ENCODE measurements at places on chromosomes 7 and 10.
A peak's percentile ranks its signal among the peaks of the same experiment; 100 is the strongest.

- DNase-seq: peak; percentile 54
These were observed 638 bp downstream of the EGR2 start for GRCh38 chr10:62815381-62816075.

GRCh38 chr10:72322030-72322279, 32.8 kb downstream of the DNAJB12 start:
- DNase-seq: peak; percentile 27

DNA sequence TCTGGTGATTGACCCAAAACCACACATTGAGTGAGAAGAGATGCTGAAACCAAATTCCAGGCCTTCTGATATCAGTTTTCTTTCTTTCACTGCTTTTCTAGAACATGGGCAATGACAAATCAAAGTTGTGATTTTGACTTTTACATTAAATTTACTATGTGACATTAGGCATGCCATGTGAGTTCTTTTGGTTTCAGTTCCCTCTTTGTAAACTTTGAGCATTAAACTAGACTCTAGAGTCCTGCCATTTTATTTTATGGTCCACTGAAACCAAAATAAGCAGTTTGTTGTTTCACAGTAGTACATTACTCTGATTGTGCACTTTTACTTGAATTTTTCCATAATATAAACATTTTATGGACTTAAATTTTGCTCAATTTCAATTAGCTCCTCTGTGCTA, 381.1 kb upstream of the SEMA3D start:
- DNase-seq: no peak

GRCh38 chr10:91049296-91049987, 128.6 kb upstream of the ANKRD1 start:
- no peak for DNase-seq

GRCh38 chr10:104234934-104235333, 2.8 kb upstream of the CFAP43 start:
- DNase-seq: no peak

- DNase-seq: no peak
These were observed 7.4 kb downstream of the MCM10 start for GRCh38 chr10:13168781-13169180.

- no peak for DNase-seq
These were observed 2.0 kb upstream of the PURB start for GRCh38 chr7:44887293-44887692.

DNA sequence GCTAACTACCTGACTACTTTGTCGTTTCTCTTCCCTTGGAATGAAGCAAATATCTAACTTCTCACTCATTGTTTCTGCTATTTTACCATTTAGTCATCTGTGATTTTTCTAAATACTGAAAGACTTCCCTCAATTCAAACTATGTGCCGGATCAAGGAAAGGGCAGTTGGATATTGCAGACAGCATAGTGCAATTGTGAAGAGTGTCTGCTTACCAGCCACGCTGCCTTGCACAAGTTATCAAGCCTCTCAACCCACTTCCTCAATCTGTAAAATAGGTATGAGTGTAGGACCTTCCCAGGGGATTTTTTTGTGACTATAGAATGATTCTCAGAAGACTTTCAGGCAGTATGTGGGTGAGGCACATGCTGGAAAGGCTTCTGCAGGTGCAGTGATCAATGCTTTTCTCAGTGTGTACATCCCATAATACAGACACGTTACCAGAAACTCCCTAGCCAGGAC, 54.3 kb downstream of the EGFR start:
- no peak for DNase-seq

DNA sequence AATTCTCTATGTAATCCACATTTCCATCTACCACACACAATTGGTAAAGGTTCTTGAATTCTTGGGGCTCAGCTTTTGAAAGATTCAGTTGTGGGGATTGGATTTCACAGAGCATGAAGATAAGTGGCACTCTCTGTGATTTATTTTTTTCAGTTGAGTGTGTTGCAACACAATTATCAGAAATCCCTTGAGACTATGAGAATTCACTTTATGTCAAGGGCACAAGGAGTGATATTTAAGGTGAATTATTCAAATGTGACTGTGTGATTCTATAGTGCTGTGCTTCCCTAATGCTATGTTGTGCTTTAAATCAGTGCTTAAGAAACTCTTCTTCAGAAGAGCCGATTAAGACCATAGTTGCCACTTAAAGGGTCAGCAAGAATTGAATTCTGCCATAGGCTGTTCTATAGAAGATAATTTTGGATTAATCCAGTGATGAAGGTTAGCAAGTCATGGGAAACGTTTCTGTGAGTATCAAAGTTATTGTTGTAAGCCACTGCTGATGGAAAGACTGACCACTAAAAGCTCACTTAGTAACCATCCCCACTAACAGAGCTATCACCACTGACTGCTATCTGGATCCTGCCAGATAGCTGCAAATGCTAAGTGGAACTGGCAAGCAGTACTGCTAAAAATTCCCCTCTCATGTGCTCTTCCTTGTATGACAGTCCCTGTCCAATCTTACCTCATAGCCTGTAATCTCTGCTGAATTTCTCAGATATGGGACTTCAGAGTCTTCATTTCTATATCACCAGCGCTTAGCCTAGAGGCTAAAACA, 134.0 kb upstream of the SEMA3D start:
- DNase-seq: peak; percentile 7

GRCh38 chr10:89414879-89415821, 782 bp downstream of the IFIT5 start:
- DNase-seq: peak; percentile 81

DNA sequence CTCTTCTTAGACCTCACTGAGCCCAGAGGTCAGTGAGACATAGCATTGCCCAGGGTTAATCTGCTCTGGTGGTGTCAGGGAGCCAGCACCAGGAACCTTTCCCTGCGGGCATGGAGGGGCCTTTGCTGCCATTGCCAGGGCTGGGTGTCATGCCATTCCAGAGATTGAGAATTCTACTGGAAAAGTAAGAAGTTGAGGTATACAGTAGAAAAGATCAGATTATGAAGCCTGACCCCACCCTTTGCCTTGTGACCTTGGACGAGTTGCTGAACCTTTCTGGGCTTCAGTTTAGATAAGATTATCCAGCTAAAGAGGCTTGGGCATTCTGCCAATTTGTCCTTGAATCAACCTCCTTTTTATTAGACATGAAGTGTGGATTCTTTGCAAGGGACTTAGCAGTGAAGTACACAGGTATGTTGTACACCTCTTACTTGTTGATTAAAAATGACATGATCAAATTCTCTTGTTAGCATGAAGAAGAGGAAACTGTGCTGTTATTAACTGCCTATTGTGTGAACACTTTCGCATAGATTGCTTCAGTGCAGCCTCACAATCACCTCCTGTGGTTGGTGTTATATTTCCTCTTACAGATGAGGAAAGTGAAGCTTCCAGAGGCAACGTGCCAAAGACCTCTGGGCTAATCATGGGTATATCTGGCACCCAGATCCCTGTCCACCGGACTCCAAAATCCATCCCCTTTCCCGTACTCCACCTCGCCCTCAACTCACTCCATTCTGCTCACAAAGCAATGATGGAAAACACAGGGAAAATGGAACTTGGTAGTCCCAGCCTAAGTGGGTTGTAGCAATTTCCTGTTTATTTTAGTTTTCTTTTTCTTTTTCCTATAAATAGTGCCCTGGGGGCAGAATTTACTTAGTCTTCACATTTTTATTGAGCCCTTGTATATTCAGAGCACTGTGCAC, 151.3 kb downstream of the CAMK1D start:
- DNase-seq: peak; percentile 66

DNA sequence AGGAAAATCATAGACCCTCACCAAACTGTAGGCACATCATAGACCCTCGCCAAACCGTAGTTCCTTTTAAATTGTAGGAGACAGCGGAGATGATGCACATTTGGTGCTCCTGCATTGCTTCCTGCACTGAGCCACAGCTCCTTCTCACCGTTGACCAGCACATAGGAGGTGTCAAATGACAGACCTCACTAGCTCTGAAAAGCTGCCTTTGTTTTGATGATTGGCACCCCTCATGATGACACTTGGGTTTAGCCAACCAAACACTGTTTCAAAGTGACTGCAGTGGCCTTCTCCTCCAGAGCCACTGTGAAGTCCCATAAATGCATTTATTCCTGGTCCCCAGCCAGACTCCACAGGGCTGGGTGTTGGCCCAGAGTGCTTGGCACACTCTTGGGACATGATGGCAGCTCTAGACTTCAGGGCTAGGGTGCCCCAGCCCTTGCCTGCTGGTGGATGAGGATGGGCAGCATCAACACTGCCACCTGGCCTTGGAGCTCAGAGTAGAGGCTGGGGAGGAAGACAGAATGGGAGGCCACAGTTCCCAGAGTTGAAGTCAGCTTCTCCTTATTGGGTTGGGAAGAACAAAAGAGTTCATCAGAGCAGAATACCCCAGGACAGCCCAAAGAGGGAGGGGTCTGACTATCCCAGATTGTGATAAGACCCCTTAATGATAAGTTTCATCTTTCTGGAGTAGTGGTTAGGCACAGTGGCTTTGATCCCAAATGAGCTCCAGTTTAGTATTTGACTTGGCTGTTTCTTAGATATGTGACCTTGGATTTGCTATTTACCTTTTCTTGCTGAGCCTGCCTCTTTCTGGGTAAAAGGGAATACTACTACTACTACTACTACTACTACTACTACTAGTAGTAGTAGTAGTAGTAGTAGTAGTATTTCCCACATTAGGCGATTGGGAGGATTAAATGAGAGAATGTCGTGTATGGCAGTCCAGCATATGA, 75.3 kb downstream of the MTPN start:
- DNase-seq: no peak

DNA sequence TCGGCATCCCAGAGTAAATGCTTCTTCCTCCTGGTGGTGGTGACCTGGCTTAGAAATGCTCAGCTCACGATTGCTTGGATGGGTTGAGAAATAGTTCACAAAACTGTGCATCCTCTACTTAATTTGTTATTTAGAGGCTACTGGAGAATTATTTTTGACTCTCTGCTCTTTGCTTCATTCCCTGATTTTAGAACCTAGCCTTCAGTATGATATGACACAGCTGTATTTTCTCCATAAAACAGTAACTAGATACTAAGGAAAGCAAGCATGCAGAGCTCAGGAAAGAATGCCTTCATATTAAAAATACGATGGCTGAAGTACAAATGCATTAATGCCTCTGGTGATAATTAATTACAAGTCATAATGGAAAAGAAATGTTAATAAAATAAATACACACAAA, 602.0 kb upstream of the COBL start:
- no peak for DNase-seq

DNA sequence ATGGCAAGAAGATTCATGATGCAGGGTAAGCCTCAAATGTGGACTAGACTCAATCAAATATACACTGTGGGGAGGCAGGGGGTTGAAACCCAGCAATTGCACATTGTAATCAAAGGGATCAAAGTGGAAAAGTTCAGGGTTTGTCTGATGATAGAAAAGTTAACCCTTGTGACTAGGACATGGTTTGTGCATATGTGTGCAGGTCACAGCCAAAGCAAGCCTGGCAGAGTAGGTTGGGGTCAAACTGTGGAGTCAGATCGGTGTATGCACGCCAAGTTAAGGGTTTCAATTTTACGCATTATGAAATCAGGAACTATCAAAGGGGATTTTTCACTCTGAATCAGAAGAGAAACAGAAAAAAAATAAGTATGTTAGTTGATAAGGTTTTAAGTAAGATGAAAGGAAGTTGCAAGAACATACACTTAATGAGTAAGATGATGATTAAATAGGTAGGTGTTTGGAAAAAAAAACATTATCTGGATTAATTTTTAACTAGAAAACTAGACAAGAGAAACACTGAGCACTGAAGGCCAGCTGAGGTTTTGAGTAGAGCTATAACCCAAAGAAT, 188.3 kb downstream of the DGKB start:
- no peak for DNase-seq

DNA sequence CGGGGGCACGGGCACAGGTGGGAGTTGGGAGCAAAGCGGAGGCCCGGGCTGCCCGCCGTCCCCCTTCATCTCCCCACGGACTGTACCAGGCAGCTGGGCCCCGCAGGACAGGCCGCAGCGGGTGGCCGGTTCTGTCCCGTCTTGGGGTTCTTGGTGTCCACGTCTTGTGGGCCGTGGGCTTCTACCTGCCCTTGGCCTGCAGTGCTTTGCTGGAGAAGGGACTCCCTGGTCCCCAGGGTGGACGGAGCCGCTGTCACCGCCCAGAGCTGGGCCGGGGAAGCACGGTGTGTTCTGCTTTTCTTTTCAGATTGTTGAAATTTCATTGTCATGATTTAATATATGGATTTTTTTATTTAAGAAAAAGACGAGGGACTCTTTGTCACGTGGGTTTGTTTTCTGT, 11.8 kb downstream of the MAFK start:
- DNase-seq: no peak

GRCh38 chr7:138075350-138075749, 909 bp upstream of the AKR1D1 start:
- no peak for DNase-seq

DNA sequence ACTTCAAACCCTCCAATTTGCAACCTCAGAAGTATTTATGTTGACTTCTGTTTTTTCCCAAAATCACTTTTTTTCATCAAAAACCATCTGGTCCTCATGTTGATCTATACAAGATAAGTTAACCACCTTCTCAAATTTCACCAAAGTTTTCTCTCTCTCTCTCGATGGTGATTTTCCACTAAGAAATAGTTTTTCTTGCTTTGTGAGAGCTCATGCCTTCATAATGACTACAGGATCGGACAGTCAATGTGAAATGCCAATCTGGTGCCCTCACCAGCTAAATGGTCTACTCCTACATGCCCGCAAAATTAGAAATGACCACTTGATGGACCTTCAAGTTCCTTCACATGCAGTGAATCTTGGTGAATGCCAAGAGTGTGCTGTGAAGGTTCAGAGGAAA, 40.4 kb downstream of the CNNM1 start:
- DNase-seq: no peak

DNA sequence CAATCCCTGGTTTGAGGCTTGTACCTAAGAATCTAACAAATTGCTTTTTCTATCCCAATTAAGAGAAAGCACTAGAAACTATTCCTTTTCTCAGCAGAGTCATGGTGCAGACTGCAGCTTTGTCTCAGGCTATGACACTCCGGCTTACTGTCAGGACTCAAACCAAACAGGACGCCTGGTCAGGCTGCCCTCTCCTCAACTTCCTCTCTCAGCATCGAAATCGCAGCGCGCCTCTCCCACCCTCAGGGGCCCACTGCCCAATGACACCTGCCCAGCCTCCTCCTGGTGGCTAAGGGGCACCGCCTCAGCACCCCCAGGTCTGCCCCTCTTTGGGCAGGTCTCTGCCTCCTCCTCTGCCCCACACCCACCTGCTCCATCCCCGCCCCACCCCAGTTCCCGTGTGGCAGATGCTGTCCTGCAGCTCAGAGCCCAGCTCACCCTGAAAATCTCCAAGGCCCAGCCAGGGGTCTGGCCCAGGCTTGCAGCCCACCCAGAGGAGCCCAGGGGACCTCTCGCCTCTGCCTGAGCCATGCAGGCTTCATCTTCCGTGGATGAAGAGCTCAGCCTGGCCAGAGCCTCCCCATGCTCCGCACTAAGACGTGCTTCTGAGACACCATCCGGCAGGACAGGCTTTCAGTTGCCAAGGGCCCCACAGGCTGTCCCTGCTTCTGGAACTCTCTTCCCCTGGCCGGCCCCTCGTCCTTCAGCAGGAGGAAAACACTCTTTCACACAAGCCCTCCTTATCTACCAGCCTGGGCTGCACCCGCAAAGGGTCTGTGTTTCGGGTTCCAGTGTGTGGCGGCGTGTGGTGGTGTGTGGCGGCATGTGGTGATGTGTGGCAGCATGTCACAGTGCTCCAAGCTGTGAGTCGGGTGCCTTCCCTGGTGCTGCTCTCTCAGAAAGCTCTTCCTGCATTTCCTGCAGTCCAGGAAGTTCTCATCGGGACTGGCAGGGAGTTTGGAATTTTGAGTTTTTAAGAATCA, 16.4 kb upstream of the PTPRN2 start:
- no peak for DNase-seq
